ENCODE measurements at places on chromosomes 1 and 21.

DNA sequence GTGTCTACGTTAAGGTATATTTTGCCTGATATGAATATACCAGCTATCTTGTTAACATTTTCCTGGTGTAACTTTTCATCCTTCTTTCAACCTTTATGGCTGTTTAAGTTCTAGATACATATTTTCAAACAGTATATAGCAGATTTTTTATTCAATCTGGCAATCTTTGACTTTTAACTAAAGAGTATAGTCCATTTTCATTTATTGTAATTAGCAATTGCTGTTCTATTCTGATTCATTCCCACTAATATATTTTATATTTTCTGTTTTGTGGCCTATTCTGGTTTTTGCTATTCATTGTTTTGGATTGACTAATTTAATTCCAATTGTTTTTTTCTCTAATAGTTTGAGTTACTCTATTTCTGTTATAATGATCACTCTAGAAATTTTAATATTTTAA is 7.3 kb upstream of the C1orf162 start:
- no peak for DNase-seq

GRCh38 chr21:26819740-26820324 is 25.4 kb downstream of the ADAMTS1 start:
- DNase-seq, result no peak

DNA sequence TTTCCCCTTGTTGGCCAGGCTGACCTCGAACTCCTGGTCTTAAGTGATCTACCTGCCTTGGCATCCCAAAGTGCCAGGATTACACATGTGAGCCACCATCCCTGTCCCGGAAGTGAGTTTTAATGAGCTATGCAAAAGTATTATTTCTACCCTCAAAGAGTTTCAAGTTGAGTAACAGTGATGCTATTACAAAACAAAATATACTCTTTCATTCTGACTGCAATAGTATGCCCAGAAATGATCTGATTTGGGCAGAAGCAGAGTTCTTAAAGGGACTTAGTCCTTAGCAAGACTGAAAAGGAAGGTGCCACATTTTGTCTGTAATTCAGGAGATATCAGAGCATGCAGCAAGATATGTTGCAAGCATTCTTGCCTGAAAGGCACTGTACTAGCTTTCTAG is 375.4 kb downstream of the NUF2 start:
- DNase-seq, result no peak

DNA sequence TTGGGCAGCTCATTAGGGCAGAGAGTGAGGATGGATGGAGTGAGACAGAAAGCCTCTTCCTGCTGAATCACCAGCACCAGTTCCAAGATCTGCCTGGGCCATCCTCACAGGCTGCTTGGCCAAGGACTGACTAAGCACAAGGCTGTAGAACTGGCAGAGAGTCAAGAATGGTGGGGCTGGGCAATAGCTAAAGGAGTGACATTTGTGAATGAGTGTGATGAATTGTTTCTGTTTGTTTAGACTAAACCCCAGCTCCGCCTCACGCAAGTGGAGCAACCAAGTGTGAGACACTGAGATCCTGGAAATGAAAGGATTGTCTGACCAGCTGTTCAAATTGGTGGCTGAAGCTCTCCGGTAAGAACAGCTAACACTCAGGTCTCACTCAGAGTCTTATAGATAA is 38.6 kb downstream of the BRINP2 start:
- DNase-seq, result peak; percentile 75

DNA sequence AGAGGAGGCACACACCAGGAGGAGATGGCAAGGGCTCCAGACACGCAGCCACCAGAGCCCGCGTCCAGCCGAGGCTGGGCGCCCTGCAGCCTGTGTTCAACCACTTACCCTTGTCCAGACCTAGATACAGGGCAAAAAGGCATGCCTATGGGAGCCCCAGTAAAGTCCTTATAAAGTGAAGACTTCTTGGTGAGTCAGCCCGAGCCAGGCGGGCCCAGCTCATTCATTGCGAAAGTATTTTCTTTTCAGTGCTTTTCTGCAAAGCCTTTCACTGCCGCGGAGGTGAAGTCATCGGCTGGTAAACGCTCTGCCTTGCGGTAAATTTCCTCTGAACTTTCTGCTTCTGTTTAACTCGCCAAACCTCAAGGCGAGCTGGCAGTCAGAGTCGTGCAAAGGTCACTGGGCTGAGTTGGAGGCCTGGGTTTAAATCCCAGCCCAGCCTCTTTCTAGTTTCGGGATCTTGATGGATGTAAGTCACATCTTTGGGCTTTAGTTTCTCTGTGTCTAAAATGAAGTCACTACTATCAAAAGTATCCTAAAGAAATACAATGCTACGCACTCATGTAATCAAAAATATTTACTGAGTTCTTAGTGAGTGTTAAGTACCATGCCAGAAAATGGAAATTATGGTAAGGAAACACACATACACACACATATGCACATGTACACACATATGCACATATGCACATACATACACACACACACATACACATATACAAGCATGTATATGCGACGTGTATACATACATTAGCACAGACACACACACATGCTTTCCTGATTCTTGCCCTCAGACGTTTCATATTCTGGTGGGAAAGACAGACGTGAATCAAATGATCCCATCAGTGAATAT is 54.7 kb upstream of the IFFO2 start:
- no peak for DNase-seq
